GM12878 (cell line): ENCODE measurements at places on chromosomes 3 and 15.

- no peak for DNase-seq
Measured at GRCh38 chr3:167978071-167978470, 117.7 kb downstream of the GOLIM4 start.

- DNase-seq = no peak
Measured at GRCh38 chr3:157469561-157470294, 33.1 kb downstream of the PTX3 start.

GRCh38 chr3:129439226-129439816 lies 427 bp downstream of the MBD4 start:
- no peak for DNase-seq

- no peak for DNase-seq
Measured at GRCh38 chr3:31562525-31562924, 29.8 kb downstream of the STT3B start.

DNA sequence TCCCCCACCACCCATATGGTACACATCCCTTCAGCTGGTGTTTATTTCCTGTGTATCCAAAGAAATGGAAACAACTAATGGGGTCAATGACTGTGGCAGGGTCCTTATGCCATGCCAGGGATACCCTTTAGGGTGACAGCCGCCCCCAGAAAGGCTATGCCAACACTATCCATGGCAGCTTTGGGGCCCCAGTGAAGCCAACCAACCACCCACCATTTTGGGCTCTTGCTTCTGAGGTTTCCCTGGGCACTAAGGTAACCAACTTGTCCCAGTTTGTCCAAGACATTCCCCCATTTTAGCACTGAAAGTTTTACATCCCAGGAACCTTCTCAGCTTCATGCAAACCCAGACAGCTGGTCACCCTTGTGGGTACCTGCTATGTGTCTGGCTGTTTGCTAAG lies 233.1 kb downstream of the VPS13C start:
- no peak for DNase-seq

GRCh38 chr15:30917675-30918074 lies 14.0 kb downstream of the FAN1 start:
- DNase-seq = no peak

- no peak for DNase-seq
Measured at GRCh38 chr15:70752193-70752635, 11.1 kb downstream of the UACA start.

GRCh38 chr3:100833483-100833882 lies 124.2 kb downstream of the TFG start:
- DNase-seq = no peak

- DNase-seq = no peak
Measured at GRCh38 chr15:90679959-90680358, 37.2 kb upstream of the BLM start.

DNA sequence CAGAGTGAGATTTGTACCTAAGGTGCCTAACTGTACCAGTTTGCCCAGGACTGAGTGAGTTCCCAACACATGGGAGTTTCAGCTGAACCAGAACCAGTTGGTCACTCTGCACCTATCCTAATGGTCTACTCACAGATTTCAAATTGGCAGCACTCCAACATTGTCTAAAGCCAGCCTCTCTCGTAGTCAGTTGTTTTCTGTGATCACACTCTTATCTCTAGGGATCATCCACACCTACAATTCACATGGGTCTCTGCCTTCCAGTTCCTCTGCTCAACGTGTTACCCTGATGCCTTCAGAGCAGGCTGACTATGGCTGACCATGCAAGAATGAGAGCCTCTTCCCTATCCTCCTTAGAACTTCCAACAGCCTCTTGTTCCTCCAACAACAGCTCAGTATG lies 624.8 kb downstream of the NTRK3 start:
- DNase-seq = no peak

GRCh38 chr15:52518487-52519371 lies 10.0 kb downstream of the MYO5A start:
- DNase-seq = no peak

DNA sequence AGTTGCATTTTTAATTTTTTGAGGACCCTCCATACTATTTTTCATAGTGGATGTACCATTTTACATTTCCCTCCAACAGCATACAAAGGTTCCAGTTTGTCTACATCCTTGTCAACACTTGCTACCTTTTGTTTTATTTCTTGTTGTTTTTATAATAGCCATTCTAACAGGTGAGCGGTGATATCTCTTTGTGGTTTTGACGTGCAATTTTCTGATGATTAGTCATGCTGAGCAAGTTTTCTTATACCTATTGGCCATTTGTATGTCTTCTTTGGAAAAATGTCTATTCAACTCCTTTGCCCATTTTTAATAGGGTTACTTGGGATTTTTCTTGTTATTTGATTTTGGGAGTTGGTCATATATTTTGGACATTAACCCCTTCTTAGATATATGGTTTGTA lies 187.0 kb downstream of the CDIN1 start:
- DNase-seq = no peak

DNA sequence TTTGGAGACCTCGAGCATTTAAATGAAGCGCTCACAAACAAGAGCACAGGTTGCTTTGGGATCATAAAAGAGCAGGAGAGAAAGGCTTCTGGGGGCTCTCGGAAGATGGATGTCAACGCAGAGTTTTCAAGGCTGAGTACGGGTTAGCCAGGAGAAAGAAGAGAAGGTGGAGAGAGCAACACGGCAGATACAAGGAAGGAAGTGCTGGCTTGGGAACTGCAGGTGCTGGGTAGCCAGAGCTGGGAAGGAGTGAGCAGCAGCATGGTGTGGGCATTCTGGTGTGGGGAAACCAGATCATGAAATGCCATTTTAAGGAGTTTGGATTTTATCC lies 580 bp upstream of the RUBCN start:
- no peak for DNase-seq

- no peak for DNase-seq
Measured at GRCh38 chr3:99599894-99600293, 38.5 kb upstream of the COL8A1 start.

GRCh38 chr3:53672981-53673380 lies 173.2 kb downstream of the CHDH start:
- DNase-seq = no peak

GRCh38 chr15:97096303-97096835 lies 765.9 kb downstream of the NR2F2 start:
- DNase-seq = no peak

DNA sequence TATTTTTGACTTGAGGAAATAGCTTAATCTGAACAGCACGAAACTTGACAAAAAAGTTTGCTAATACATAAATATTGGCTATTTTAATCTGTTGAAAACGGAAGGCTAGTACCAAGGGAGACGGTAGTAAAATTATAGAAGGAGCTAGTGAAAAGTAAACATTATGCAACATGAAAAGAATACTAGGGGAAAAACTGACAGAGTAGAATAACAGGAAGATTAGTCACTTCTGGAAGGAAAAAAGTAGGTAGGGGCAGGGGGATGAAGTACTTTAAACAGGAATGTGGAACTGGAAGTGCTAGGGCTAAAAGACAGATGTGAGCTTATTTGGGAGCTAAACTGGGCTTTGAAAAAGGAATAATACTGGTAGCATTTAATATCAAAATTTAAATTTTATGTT lies 60.1 kb downstream of the MBNL1 start:
- DNase-seq = no peak

- no peak for DNase-seq
Measured at GRCh38 chr15:55576943-55577342, 11.2 kb downstream of the PYGO1 start.

DNA sequence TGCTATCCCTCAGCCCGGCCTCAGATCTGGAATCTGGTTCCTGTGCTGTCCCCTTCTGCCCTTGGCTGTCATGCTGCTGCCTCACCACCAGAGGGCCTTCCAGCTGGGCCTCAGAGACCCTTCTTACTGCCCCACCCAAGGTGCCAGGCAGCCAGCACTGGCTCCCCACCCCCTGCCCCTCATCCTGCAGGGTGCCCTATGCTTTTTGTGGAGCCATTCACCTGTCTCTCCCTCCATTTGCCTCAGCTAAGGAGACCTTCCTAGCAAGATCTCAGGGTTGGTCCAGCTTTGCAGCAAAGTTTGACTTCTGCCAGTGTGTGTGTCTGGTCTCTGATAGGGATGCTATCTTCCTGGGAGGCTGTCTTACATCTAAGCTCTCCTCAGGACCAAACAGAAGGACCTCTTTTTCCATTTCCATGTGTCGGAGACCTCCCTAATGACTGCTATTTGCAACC lies 1.9 kb upstream of the VWA5B2 start:
- DNase-seq = no peak

GRCh38 chr15:51793521-51794305 lies 35.7 kb upstream of the TMOD3 start:
- no peak for DNase-seq

DNA sequence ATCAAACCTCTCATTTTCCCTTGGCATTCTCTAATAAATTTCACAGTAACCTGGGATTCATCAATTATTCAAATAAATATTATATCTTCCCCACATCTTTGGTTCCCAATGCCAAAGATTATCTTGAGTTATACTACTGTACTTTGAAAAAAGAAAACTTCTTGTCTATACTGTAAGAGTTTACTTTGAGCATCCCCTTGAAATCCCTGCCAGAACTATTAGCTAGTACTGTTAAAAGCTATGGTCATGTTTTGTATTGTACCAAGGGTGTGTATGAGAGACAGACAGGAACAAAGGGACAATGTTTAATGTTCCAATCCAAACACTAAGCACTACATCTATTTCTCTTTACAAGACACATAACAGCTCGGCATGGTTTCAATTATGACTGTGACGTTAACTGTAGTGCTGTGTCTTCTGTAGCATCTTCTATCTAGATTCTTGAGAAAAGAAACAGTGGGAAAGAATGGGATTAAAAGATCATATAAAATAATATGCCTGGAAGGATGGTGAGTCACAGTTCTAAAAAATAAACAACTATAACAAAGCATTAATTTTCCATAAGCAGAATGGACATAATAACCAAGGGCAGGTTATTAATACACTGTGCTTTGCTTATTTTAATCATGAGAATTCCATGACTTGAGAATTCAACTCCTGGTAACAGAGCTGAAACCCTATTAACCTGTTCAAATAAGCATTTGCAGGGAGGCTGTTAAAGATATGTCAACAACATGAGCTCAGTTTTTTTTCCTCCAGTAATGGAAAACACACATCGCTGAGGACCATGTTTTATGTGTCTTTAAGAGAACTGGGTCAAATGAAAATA lies 71.1 kb downstream of the ALDH1A2 start:
- no peak for DNase-seq

DNA sequence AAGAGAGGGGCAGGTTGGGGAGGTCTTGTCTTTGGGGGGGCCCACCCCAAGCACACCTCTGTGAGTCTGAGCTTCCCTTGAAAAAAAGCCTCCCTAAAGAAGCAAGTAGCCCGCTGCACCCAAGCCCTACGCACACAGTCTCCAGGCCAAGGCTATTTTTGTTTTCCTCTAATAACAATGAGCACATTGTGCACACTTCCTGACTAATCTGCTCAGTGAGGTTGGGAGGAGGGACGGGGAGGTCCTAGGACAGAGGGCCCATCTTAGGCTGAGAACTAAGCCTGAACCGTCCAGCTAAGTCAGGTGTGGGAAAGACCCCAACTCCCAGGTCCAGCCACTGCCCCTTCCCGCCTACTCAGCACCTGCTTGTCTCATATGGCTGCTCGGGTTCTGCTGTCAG lies 87.2 kb downstream of the HMG20A start:
- DNase-seq = no peak

DNA sequence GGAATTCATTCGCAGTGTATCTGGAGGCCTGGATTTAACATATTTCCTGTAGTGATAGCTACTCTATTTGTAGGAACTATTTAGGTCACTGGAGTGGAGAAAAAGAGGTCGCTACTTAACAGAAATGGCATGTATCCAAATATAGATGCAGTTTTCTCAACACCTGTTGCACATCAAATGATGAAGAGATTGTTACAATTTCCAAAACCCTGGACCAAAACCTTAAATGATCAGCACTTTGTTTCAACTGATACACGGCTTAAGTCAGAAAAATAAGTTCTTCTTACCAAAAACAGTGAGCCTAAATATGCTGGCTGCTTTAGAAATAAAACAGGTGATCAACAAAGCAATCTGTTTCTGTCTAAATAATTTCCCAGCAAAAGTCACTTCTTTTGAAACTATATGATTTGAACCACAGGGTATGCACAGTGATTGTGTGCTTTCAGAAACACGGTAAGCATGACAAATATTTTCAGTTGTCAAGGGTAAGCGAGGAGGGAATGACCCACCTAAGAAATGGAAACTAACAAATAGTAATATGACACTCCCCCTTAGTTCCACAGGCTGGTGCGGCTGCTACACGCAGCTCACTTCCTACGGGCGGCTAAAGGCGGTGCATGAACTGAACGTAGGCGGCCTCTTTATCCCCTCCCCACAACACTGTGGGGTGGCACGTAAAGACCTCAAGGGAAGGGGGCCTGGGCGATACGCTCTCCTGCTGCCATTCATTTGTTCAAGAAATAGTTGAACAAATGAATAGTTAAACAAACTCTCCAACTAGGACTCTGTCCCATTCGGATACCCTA lies 1.1 kb downstream of the EHD4 start:
- peak; percentile 89 for DNase-seq

- no peak for DNase-seq
Measured at GRCh38 chr3:134949150-134949549, 154.1 kb downstream of the EPHB1 start.

DNA sequence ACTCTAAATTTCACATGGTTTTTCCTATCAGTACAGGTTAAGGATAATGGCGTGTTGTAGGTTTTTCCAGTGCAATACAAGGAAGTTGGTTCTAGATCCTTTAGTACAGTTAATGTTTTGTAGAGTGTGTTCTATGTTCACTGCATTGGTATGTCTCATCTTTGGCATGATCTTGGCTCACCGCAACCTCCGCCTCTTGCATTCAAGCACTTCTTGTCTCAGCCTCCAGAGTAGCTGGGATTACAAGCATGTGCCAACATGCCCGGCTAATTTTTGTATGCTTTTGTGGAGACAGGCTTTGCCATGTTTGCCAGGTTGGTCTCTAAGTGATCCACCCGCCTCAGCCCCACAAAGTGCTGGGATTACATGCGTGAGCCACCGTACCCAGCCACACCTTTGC lies 30.4 kb downstream of the SNRPN start:
- DNase-seq = no peak

GRCh38 chr3:101212730-101213129 lies 107.6 kb downstream of the IMPG2 start:
- no peak for DNase-seq

DNA sequence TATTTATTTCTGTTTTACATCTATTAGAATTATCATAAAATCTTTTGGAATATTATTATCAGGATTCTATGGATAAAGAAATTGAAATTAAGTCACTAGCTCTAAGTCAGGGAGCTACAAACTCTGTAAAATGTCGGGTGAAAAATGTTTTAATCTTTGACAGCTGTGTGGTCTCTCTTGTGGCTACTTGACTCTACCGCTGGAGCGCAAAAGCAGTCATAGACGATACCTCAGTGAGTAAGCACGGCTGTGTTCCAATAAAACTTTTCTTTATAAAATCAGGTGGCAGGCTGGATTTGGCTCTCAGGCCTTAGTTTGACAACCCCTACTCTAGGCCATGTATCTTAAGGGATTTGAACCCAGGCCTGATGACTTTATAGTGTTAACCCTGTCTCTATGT lies 88.5 kb upstream of the PFN2 start:
- no peak for DNase-seq
